Chondrocyte (in vitro differentiated cells): ENCODE measurements at places on chromosomes 1 and 21. TPM values are rescaled to one million over a fixed set of nuclear protein-coding genes. Genes with fewer than 3 reads are reported as not detected.

The YBX1 gene
- 582 to 659 TPM (median 593 TPM) in 3 replicates for total RNA-seq

The ADGRB2 gene
- 11.9 to 20.4 TPM (median 12.2 TPM) in 3 replicates for total RNA-seq

The PDE4B gene
- total RNA-seq = 0.36 to 12.6 TPM (median 0.57 TPM) in 3 replicates

DNA sequence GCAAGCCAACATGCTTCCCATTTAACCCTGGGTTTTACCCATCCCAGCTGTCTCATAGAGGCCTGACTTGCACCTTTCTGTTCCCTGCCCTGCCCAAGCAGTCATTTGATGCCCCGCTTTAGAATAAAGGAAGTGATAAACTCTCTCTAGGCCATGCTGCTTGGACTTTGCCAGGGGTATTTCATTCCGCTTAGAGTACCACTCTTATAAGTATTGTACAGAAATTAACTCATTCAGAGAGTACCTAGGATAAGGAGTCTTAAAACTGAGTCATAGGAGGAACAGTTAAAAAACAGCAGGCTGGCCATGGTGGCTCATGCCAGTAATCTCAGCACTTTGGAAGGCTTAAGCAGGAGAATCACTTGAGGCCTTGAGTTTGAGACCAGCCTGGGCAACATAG lies 21.0 kb upstream of the LYST start:
- no peaks in the 10 kb centered on the region for H3K27me3 ChIP-seq
- no peak overlapping the region for H3K27ac ChIP-seq
- DNase-seq = no peak
- no peaks in the 10 kb centered on the region for H3K36me3 ChIP-seq

The IL24 gene
- not detected in 3 replicates for total RNA-seq

DNA sequence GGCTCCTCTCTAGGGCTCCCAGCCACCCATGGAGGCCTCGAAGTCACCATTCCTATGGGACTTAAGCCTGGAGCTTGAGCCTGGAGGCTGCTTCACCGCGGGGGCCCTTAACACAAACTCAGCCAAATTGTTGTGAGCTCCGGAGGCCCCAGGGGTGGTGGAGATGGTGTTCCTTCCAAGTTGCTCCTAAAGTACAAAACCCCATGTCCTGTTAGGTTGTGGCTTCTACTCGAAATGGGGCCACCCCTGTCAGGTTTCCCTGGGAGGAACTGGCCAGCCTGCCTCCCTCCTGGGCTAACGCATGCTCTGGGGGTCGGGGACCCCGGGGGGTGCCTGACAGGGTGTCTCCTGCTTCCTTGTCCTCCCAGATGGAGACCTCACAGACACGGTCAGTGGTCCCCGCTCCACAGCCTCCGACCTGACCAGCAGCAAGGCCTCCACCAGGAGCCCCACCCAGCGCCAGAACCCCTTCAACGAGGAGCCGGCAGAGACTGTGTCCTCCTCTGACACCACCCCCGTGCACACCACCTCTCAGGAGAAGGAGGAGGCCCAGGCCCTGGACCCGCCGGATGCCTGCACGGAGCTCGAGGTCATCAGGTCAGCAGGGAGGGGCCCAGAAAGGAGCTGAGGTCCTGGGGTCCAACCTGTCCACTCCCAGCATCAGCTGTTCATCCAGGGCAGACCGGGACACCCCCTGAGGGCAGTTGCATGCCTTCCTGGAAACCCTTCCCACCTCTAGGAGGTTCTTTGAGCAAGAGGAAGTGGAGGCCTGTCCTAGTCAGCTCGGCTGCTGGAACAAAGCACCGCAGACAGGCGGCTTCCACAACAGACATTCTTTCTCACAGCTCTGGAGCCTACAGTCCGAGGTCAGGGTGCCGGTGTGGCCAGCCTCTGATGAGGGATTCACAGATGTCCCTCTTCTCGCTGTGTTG lies 10.8 kb upstream of the SLC25A34 start:
- H3K4me3 ChIP-seq = no peak overlapping the region
- peaks cover 10% of the 10 kb centered on the region for H3K4me1 ChIP-seq
- H3K27me3 ChIP-seq = no peaks in the 10 kb centered on the region
- H3K27ac ChIP-seq = peak overlapping the region; percentile 51
- DNase-seq = peak; percentile 93
- H3K36me3 ChIP-seq = peaks cover 25% of the 10 kb centered on the region

- no peak for DNase-seq
- H3K27me3 ChIP-seq = no peaks in the 10 kb centered on the region
- no peak overlapping the region for H3K27ac ChIP-seq
- no peak overlapping the region for H3K4me3 ChIP-seq
- no peaks in the 10 kb centered on the region for H3K4me1 ChIP-seq
These were observed 98.9 kb upstream of the KCNK1 start for GRCh38 chr1:233514946-233515391.

DNA sequence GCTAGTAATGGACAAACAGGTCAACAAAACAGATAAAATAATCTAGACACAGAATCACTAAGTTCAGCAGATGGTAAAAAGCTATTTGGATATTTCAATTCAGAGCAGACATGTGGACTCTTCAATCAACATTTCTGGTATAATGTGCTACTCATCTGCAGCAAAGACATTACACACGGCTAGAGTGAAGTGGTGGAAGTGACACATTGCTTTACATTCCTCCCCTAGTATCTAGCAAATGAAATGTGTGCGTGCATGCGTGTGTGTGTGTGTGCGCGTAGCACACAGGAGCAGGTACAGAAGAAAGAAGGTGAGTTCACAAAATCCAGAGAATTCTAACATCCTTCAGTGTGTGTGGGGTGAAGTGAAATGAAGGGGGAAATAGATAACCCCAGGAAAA lies 8.3 kb downstream of the AHCTF1 start:
- no peak overlapping the region for H3K4me3 ChIP-seq
- H3K27me3 ChIP-seq = no peaks in the 10 kb centered on the region
- H3K27ac ChIP-seq = no peak overlapping the region
- DNase-seq = no peak
- peaks cover 1% of the 10 kb centered on the region for H3K36me3 ChIP-seq

- peaks cover 3% of the 10 kb centered on the region for H3K36me3 ChIP-seq
- DNase-seq = no peak
- H3K27me3 ChIP-seq = no peaks in the 10 kb centered on the region
- H3K4me1 ChIP-seq = peaks cover 35% of the 10 kb centered on the region
- H3K4me3 ChIP-seq = peak overlapping the region; percentile 57
These were observed 21.8 kb downstream of the DHRS3 start for GRCh38 chr1:12596007-12596821.

The SPRR2B gene
- not detected in 3 replicates for total RNA-seq

The ANKRD35 gene
- not detected in 3 replicates for total RNA-seq

DNA sequence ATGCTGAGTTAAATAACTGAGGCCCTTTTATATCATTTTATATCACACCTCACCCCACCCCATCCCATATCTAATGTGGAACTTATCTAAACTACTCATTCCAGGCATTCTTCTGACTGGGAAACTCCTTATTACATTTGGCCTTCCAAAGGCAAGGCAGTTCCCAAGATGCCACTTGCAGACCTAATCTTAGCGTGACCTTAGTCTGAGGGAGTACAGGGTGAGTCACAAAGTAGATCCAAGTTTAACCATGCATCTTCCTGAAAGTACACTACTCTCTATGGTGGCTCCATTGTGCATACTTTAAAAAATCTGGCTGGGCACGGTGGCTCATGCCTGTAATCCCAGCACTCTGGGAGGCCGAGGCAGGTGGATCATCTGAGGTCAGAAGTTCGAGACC lies 353.6 kb upstream of the C1orf87 start:
- no peaks in the 10 kb centered on the region for H3K36me3 ChIP-seq
- H3K4me3 ChIP-seq = no peak overlapping the region
- DNase-seq = no peak

GRCh38 chr1:101165532-101165931 lies 71.3 kb upstream of the S1PR1 start:
- H3K4me3 ChIP-seq = no peak overlapping the region
- H3K36me3 ChIP-seq = no peaks in the 10 kb centered on the region
- DNase-seq = no peak
- no peaks in the 10 kb centered on the region for H3K4me1 ChIP-seq
- H3K27ac ChIP-seq = no peak overlapping the region

DNA sequence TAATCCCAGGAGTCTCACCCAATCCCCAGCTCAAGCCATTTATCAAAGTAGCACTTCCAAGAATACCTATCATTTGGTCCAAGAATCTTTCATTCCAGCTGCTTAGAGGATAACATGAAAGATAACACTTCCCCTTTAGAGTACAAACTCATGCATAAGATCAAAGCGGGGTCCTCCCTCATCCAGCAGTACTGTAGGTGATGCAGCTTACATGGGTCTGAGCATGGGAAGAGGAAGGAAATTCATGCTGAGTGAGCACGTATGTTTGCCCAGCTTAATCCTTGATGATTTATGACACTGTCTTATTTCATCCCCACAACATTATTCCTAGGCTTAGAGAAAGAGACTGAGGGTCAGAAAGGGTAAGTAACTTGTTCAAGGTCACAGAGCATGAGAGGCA lies 167.1 kb upstream of the GJB5 start:
- H3K4me3 ChIP-seq = no peak overlapping the region
- H3K36me3 ChIP-seq = no peaks in the 10 kb centered on the region
- no peaks in the 10 kb centered on the region for H3K4me1 ChIP-seq
- H3K27me3 ChIP-seq = no peaks in the 10 kb centered on the region

DNA sequence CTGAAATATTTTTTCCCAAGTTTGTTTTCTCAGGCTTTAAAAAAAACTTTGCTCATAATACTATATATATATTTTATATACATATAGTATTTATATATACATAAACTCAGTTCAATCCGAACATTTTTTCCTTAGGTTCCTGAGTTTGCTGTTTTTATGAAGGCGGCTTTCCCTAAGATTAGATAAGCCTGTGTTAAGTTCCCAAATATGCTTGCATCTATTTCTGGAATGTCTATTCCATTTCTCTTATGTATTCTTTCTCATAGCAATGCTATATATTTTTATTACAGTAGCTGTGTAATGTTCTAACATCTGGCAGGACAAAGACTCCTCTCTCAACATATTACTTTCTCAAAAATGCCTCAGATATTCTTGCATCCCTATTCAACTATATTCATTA lies 45.9 kb downstream of the ADSS2 start:
- peaks cover 37% of the 10 kb centered on the region for H3K36me3 ChIP-seq
- H3K4me1 ChIP-seq = peaks cover 23% of the 10 kb centered on the region
- H3K4me3 ChIP-seq = no peak overlapping the region

DNA sequence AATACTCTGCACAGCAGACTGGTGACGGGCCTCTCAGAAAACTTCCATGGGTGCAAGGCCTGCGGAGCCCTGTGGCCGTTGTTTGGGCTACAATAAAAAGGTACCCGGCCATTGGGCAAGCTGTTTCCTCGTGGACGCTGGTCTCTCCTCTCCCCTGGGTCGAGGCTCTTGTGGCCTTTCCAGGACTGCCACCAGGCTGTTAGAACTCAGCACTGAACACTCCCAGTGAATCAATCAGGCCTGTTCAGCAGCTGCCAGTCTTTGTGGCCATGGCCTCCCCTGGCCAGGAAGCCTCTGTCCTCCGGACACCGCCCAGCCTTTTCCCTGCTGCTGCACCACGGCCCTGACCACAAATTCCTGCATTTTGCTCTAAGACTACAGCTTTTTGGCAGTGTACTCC lies 33.0 kb upstream of the ACTRT2 start:
- no peak for DNase-seq
- H3K36me3 ChIP-seq = no peaks in the 10 kb centered on the region
- no peak overlapping the region for H3K4me3 ChIP-seq

The PKLR gene
- total RNA-seq = not detected in 3 replicates

DNA sequence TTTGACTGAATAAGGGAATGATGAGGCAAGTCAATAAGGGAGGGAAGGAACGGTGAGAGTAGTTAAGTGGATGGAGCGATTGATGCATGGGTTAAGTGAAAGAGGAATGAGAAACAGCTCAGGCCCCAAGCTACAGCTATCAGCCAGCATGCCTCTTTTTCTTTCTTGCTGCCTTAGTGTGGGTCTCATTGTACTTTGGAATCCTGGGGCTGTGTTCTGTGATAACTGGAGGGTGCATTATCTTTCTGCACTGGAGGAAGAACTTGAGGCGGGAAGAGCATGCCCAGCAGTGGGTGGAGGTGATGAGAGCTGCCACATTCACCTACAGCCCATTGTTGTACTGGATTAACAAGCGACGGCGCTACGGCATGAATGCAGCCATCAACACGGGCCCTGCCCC lies 1.0 kb downstream of the TEX38 start:
- no peak overlapping the region for H3K27ac ChIP-seq
- no peak for DNase-seq
- peaks cover 12% of the 10 kb centered on the region for H3K36me3 ChIP-seq
- H3K27me3 ChIP-seq = no peaks in the 10 kb centered on the region
- H3K4me3 ChIP-seq = no peak overlapping the region
- peaks cover under 1% of the 10 kb centered on the region for H3K4me1 ChIP-seq

The AUNIP gene
- 0.80 to 2.9 TPM (median 1.2 TPM) in 3 replicates for total RNA-seq

DNA sequence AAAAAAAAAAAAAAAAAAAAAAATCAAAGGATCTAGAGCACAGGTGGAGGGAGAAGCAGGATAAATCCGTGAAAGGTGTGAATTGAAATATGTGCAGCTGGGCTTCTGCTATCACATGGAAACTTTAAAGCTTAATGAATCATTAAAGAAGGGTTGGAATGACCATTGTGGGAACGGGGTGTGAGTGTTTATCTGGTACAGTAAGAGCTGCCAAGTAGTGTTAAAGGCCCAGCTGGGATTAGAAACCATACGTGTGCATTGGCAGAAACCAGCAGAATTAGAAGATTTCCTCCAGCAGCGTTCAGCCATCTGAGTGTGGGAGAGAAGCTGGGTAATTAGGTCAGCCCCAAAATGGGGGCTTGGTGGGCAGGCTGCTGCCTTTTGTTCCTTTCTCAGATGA lies 13.5 kb downstream of the FALEC start:
- H3K36me3 ChIP-seq = no peaks in the 10 kb centered on the region
- H3K27me3 ChIP-seq = no peaks in the 10 kb centered on the region
- no peak overlapping the region for H3K27ac ChIP-seq
- H3K4me3 ChIP-seq = no peak overlapping the region
- H3K4me1 ChIP-seq = peaks cover 16% of the 10 kb centered on the region

The PTAFR gene
- 0.07 to 0.10 TPM in 2 of 3 replicates, not detected in the other for total RNA-seq

DNA sequence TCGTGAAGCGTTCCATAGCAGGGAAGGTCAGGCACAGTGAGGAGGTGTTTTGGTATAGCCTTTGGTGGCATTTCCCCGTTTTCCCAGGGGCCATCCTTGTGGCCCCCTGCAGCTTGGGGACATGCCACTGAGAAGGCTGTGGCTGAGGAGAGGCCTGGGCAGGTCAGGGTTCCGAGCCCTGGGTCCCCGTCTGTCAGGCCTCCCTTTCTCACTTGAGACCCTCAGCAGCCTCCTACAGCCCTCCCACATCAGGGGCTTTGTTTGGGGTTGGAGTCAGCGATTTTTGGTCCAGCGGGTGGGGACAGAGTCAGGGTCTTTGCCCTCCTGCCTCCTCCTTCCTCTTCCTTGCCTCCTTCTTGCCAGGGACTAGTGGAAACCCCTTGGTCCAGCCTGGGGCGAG lies 22.2 kb downstream of the LDLRAP1 start:
- no peak overlapping the region for H3K4me3 ChIP-seq
- no peak overlapping the region for H3K27ac ChIP-seq
- peaks cover 52% of the 10 kb centered on the region for H3K4me1 ChIP-seq
- no peaks in the 10 kb centered on the region for H3K27me3 ChIP-seq
- no peak for DNase-seq
